Glutamatergic neuron (in vitro differentiated cells): ENCODE measurements at places on chromosomes 4 and X. TPM values are rescaled to one million over a fixed set of nuclear protein-coding genes. Genes with fewer than 3 reads are reported as not detected.

Gene TMEM33
- total RNA-seq = 88.8 TPM

Gene ITM2A
- 5.8 TPM for total RNA-seq

Gene ANXA3
- total RNA-seq = not detected

Gene TIMM17B
- total RNA-seq = 71.8 TPM

Gene MAPK10
- 92.6 TPM for total RNA-seq

Gene RADX
- total RNA-seq = 7.5 TPM

Gene SLC7A11
- total RNA-seq = 10.4 TPM

Gene MID1
- 9.2 TPM for total RNA-seq

Gene FMR1NB
- total RNA-seq = not detected

Gene HGFAC
- 9.4 TPM for total RNA-seq

Gene NDP
- not detected for total RNA-seq

Gene BEND4
- 2.1 TPM for total RNA-seq

Gene SPATA4
- total RNA-seq = not detected

Gene SMIM31
- not detected for total RNA-seq

Gene MORF4L2
- total RNA-seq = 409 TPM

Gene CXXC4
- total RNA-seq = 21.8 TPM

Gene ACOT9
- 20.5 TPM for total RNA-seq

Gene MSN
- 72.3 TPM for total RNA-seq

Gene ARHGAP36
- total RNA-seq = 0.27 TPM

Gene SULT1E1
- not detected for total RNA-seq

Gene CEP135
- total RNA-seq = 4.2 TPM

Gene ATOH1
- total RNA-seq = not detected

Gene RTL9
- 1.8 TPM for total RNA-seq

Gene TNIP3
- not detected for total RNA-seq

Gene CLNK
- not detected for total RNA-seq

Gene CFI
- not detected for total RNA-seq

Gene HTATSF1
- 52.1 TPM for total RNA-seq

Gene XKRX
- total RNA-seq = not detected

Gene GPRASP3
- 19.4 TPM for total RNA-seq

Gene FOXR2
- total RNA-seq = not detected

Gene CFAP47
- 0.17 TPM for total RNA-seq

Gene CNGA1
- total RNA-seq = not detected

Gene TCEAL6
- total RNA-seq = not detected

Gene NPY2R
- not detected for total RNA-seq

Gene TRAM1L1
- total RNA-seq = 6.5 TPM

Gene TSPAN6
- 25.7 TPM for total RNA-seq

Gene YIPF7
- not detected for total RNA-seq

Gene ADH1A
- total RNA-seq = not detected

Gene TENM3
- total RNA-seq = 124 TPM

Gene PAGE4
- total RNA-seq = not detected

Gene RHOXF2B
- total RNA-seq = not detected
